AG04449 (cell line): ENCODE measurements at places on chromosomes 5 and 9.

GRCh38 chr5:88404405-88404804 lies 135.8 kb upstream of the TMEM161B start:
- no peak for DNase-seq

GRCh38 chr5:94217745-94218144 lies 400.7 kb downstream of the KIAA0825 start:
- no peak for DNase-seq

DNA sequence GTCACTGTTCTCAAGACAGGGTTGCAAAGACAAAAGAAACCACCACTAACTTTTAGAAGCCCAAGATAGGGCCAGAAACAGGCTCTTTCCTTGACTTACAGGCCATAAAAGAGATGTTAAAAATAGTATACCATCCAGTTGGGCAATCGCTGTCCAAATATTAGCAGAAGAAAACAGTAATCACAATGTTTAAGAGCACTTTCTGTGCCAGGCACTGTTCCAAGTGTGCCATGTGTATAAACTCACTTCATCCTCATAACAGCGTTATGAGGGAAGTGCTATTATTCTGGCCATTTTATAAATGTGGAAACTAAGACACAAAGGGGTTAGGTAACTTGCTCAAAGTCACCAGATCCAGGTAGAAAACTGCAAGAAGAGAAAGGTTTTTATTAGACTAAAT lies 111.7 kb downstream of the KCNN2 start:
- no peak for DNase-seq

DNA sequence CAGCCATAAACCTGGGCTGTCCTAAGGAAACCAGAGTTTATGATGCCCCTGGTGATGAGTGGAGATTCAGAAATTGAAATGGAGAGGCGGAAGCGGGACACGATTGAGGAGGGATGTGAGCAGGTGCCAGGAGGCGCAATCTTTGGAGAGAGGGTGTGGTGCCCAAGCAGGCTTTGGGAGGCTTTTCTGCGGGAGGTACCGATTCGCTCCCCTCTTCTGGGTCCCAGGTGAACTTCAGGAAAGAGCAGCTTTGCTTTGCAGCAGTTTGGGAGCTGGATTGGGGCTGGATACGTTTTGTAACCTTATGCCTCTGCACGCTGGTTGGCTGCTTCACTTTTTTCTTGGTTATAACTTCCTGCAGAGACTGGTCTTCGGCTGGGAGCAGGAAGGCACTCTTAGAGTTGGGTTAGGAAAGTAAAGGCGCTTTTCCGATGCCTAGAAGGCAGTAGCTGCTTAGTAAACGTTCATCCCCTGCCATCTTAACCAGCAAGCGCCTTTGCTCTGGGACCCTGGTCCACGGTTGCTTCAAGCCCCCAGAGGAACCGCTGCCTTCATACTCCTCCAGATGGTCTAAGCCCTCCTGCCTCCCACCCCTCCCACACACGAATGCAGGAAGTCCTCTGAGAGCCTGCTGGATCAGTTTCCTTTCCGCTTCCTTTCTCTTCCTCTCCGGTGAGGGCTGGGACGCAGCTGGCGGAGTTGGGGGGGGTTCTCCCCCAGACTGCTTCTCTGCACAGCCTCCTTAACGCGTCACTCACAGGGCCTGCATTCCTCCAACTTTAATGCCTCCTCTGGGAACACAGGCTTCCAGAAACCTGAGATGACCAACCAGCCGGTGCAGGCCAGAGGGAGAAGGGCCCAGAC lies 15.2 kb upstream of the NEK6 start:
- DNase-seq: no peak

DNA sequence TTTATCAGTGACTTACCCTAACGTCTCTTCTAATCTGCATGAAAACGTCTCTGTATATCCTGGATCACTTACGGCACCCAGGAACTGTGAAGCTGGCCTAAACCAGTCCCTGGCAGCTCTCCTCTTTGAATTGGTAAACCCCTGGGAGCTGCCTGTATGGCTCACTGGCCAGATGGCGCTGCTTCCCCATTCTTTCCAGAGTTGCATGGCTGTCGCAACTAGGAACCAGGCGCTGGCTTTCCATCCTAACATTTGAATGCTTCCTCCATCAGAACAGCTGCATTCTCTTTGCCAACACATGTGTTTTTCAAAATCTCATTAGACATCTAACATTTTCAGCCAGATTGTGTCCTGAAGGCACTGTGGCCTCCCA lies 8.0 kb upstream of the PCA3 start:
- no peak for DNase-seq

DNA sequence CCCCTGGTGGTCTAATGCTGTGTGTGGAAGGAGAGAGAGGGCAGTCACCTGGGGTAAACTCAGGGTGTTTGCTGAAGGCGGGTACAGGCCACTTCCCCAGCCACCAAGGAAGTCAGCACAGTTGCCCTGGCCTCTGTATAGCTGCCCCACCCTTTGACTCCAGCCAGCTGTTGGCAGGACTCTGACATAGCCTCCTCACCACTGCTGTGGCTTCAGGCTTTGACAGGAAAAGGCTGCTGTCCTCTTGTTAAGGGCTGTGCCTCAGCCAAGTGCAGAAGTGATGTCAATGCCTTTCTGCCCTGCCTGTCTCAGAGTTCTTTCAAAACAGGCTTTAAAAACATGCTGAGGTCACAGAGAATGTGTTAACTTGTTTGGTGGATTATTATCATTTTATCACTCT lies 487.2 kb upstream of the KLF4 start:
- DNase-seq: no peak

GRCh38 chr5:158999339-158999738 lies 100.4 kb downstream of the EBF1 start:
- DNase-seq: no peak

DNA sequence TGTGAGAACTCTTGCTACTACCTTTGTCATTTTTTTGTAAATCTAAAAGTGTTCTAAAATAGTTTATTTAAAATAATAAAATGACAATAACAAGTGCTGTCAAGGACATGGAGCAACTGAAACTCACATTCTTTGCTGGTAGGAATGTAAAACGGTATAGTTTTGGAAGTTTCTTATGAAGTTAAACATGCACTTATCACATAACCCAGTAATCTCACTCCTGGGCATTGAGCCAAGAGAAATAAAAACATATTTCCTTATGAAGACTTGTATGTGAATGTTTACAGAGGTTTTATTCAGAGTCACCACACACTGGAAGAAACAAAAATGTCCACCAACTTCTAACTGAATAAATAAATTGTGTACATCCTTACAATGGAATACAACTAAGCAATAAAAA lies 46.0 kb upstream of the COL15A1 start:
- DNase-seq: no peak

DNA sequence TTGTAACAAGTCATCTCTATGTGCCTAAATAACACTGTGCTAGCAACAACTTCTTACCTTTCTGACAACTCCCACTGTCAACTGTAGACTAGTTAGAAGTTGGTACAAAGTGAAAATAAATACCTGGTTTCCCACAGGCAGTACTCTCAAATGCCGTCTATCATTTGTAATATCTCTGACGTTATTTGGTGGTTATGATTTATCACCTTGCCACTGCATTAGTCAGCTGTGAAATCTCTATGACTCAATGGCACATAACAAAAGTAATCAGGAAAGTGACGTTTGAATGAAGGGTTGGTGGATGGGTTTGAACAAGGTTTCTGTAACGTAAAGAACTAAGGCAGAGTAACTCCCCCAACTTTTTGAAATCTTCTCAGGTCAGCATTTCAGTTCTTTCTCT lies 592.3 kb downstream of the MAT2B start:
- DNase-seq: no peak

DNA sequence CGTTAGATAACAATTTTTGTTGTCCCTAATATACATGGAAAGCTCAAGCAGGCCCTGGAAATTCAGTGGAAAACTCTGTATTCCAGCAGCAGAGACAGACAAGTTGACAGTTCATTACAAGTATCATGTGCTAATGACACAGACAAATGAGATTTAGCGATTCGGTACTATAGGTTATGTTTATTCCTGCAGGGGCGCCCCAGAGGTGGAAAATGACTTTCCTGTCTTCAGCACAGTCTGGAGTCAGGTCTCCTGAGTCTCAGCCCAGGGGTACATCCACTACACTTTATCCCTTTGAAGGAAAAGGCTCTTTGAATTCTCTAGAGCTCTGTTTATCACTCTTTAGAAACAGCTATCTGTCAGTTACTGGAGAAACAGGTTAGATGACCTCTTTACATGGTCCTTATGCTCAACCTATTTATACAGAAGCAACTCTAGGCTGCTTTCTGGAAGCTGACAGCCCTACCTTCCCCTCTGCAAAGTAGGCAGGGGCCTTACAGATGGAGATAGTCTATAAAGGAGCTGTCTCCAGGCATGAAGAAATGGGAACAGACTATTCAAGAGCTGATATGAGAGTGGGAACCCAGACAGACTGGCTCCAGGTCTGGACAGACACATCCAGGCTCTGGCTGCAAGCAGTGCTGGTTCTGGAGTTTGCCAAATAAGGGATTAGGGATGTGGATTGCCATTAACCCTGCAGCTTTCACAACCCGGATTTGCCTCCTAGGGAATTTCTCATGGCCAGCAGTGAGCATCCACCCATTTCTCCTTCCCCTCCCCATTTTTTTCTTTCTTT lies 7.2 kb upstream of the SLC31A2 start:
- DNase-seq: no peak

GRCh38 chr9:37575511-37575914 lies 667 bp downstream of the FBXO10 start:
- no peak for DNase-seq

- no peak for DNase-seq
These were observed 7.5 kb upstream of the PLCXD3 start for GRCh38 chr5:41517909-41518308.

GRCh38 chr9:3947588-3947845 lies 352.4 kb downstream of the GLIS3 start:
- DNase-seq: no peak

DNA sequence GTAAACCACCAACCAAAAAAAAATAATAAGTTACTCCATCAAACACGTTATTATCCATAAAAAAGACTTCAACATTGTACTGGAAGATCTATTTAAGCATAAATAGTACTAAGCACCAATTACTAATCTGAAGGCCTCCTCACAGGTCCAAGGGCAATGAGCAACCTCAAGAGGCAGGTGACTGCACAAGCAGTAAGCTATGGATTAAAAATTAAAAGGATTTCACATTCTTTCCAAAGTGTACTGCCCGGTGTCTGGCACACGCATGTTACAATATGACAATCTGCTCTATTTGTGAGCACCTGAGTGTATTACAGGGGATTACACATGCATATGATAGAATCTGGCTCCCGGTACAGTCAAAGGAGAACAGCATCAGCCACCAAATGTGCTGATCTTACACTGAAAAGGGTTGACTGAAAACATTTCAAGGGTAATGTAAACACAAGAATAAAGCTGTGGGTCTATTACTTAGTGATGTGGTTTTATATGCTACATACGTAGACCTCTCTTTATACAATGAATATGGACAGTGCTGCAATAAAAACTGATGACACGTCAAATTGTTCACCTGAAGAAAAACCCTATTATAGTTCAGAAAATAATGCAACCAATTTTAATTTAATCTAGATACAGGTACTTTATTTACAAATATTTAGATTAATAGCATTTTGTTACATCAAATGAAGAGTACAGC lies 22.8 kb downstream of the RAB14 start:
- no peak for DNase-seq

- DNase-seq: no peak
These were observed 296.5 kb upstream of the ITGA1 start for GRCh38 chr5:52491071-52491787.

- DNase-seq: no peak
These were observed 49.2 kb downstream of the TMEM174 start for GRCh38 chr5:73222173-73222572.

- no peak for DNase-seq
These were observed 223.5 kb upstream of the PCSK5 start for GRCh38 chr9:75666856-75667554.

DNA sequence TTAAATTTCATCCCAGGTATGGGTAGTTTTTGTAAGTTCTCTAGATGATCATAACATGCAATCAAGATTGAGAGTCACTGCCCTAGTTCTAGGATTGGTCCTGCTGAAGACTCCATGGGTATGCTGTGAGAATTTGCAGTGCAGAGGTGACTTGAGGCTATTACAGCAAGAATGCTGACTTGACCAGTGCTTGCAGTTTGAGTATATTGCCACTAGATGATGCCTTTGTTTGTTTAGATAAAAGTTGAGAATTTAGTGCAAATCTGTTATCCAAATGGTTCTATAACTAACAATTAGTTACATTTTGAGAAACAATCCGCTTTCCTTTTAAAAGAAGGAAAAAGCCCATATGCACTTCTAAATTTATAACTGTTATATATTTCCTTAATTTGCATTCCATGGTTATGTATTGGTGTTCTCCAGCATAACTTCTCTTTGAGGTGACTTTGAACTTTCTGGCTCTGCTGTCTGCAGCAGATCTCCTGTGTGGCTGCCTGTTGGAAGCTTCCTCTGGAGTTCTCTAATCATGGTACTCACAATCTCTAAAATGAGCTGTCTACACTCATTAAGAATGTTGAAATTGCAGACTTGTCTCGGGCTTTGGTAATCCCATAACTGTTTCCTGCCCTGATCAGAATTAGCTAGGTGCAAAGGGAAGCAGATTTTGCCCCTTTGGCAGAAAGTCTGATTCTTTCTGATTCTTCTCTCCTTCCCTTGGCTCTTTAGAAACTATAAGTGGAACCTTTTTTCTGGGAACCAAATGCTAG lies 24.9 kb downstream of the MELK start:
- DNase-seq: no peak
